ENCODE measurements at places on chromosomes 2 and 18. TPM values are rescaled to one million over a fixed set of nuclear protein-coding genes. Genes with fewer than 3 reads are reported as not detected.

GRCh38 chr2:128315122-128315828 is 3.4 kb downstream of the HS6ST1 start:
- DNase-seq, result no peak

DNA sequence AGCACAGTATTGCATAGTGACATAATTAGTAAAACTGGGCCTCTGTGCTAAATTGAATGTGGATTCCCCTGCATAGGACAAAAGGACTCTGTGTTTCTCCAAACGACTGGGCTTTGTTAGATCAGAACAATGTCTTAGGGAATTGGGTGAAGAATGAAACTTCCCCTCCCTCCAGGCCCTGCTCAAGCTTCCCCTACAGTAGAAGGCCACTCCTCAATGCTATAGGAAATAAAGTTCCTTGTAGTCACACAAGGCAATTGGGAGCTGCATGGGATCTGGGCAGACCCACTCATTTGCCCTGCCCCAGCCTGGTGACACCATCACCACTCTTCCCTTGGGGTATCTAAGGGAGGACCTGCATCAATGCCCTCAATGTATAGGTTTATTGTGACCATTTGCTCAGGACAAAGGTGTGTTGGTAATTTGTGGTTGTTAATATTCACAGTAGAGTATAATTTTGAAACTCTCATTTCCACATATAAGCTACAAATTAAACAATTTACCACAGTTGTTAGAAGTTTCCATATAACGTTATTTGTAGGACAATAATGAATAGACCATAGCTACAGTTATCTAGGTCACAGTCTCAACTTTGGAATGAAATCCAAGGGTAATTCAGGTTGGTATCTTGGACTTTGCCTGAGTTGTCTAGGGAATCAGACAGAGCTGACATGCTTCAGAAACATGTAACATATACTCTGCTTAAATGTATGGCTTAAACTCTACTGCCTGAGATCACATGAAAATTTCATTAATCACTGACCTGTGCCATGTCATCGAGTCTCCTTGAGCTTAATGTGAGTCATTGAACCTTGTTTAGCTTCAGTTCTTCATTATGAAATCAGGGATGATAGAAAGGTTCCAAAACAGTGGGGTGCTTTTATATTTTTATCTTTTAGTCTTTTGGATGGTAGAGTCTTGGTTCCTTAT is 64.8 kb upstream of the DARS1 start:
- no peak for DNase-seq

DNA sequence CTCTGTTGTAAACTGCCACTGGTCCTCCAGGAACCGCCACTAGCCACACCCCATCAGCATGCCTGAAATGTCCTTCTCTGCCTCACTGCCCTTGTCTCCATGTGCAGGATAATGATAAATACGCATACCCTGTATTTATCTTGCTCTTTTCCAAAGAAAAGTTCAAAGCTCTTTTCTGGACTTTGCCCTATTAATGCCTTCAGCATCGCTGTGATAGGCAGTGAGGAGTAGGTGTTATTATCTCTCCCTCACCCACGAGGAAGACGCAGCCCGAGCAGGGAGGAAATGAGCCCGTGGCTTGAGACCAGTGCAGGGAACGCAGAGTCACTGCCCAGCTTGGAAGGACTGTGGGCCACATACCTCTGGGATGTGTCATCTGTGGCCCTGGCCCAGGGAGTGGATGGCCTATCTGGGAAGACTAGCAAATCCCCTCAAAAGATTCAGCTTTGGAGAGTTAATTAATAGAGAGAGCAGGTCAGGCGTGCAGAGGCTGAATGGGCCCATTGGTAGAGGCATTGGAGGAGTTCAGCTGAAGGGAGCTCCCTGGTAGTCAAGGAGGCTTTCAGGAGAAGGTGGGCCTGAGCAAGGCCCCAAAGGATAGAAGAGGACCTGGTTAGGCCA is 39.5 kb upstream of the MCFD2 start:
- no peak for DNase-seq

GRCh38 chr2:106563195-106563594 is 76.0 kb downstream of the CD8B2 start:
- DNase-seq, result no peak

- no peak for DNase-seq
Observed at GRCh38 chr2:196284144-196284844, 112.9 kb upstream of the STK17B start.

DNA sequence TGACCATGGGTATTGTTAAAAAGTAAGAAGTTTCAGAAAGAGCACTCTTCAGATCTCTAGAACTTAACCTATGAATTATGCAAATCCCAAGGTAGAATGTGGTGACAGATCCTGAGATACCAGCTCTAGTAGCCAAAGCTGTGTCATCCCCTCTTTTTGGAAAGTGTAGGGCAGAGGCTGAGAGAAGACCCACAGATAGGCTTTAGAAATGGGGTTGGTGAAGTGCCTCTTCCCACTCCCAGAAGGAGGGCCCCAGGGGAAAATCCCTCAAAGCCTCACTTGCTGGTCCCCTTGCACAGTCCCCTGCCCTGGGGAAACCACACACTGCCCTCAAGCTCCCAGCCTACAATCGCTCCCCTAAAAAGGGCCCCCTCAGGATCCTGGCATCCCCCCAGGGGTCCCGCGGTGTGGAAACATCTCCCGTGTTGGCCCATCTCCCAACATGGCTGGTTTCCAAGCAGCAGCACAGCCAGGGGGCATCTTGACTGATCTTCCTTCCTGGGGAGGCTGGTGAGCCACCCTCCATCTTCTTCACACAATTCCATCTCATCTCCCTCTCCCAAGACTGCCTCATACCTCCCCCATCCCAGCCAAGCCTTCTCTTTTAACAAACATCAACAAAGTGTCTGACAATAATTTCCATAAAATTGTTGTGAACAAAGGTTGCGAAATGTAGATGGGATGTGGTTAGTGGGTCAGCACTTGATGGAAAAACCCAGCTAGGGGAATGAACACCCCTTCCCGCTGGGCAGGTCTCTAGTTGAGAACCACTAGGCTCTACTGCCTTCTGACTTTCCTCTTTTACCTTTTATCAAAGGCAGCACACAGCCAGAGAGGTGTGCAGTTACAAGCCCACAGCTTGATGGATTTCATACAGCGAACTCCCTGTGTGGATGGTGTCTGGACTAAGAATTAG is 25.1 kb downstream of the MAL start:
- no peak for DNase-seq

- DNase-seq, result no peak
Observed at GRCh38 chr2:120878970-120879369, 143.3 kb downstream of the GLI2 start.

- DNase-seq, result no peak
Observed at GRCh38 chr18:54192900-54193299, 31.6 kb downstream of the MBD2 start.

DNA sequence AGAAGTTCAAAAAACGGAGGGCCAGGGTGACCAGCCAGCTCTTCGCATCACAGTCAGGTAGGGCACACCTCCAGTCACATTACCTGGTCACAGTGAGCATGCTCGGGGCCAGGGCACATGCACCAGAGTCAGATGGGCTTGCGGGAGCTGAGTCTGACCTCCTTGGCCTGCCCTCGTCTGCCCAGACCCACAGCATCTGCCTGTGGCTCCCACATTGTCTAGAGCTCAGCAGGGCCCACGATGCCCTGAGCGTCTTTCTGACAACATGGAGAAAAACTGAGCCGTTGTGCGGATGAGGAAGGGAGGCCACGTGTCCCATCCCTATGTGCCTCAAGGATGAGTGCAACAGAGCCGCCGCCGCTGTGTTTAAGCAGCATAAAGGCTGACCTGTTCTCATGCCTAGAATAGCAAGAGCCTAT is 37.6 kb downstream of the CRACDL start:
- DNase-seq, result no peak

GRCh38 chr2:239957681-239958472 is 67.3 kb downstream of the NDUFA10 start:
- DNase-seq, result no peak

GRCh38 chr2:105113616-105114291 is 75.9 kb downstream of the MRPS9 start:
- DNase-seq, result no peak

DNA sequence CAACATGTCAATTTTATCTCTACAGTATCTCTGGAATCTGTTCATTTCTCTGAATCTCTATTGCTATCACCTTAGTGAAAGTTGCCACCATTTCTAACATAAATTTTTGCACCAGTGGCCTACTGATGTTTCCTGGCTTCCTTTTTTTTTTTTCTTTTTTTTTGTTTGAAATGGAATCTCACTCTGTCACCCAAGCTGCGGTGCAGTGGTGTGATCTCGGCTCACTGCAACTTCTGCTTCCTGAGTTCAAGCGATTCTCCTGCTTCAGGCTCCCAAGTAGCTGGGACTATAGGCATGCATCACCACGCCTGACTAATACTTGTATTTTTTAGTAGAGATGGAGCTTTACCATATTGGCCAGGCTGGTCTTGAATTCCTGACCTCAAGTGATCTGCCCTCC is 35.1 kb downstream of the KCNJ13 start:
- DNase-seq, result no peak

DNA sequence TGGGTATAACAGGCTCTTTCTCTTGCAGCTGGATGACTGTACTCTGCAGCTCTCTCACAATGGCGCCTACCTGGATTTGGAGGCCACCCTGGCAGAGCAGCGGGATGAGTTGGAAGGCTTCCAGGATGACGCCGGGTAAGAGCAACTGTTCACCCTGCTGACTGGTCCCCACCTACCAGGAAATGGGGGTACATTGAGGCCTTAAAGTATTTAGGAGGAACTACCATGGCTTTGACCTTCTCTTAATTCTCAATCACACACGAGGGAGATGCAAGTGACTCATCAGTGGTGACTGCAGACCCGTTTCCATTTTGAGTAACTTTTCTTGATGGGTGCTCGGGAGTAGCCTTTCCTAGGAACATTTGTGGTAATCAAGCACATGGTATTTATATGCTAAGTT is 58.0 kb downstream of the FHOD3 start:
- no peak for DNase-seq

GRCh38 chr2:222582928-222583327 is 73.0 kb downstream of the FARSB start:
- DNase-seq, result no peak

- DNase-seq, result no peak
Observed at GRCh38 chr2:221125691-221126090, 446.4 kb downstream of the EPHA4 start.

DNA sequence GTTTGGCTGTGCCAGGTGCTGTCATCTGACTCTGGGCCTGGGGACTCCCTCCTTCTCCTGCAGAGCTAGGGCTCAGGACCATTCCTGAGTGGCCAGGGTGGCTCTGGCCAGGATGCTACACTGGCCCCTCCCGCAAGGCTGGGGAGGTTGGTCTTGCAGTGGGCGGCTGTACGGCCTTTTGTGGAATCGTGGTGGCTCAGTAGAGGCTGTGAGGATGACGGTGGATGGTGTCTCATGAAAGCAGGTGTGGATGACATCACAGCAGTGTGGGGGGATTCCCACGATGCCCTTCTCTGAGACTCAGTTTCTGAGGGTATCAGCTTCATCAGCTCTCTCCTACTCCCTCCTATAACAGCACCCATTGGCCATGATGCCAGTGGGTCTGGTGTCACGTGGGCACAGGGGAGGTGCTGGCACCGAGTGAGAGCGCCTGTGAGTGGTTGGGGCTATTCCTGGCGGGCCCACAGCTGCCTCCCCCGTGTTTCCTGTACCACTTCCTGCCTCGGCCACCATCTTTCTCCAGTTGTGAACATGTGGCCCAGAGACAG is 144.2 kb upstream of the HDAC4 start:
- DNase-seq, result no peak

DNA sequence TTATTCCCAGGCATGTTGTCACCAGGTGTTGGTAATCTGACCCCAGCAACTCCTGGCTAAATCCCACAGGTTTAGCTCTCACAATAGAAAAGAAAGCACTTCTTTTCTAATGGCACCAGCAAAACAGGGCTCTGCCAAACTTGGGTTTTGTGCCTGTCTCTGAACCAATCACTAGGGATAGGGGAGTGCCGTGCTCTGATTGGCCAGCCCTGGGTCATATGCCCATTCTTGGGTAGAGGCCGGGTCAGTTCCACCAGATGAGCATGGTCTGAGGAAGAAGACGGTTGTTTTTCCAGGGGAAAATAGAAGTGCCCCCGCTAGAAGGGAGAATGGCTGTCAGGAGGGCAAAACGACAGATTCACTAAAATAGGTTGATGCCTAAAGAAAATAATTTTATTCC is 14.7 kb downstream of the CDK15 start:
- no peak for DNase-seq

- no peak for DNase-seq
Observed at GRCh38 chr2:42087857-42088195, 40.0 kb downstream of the PKDCC start.

DNA sequence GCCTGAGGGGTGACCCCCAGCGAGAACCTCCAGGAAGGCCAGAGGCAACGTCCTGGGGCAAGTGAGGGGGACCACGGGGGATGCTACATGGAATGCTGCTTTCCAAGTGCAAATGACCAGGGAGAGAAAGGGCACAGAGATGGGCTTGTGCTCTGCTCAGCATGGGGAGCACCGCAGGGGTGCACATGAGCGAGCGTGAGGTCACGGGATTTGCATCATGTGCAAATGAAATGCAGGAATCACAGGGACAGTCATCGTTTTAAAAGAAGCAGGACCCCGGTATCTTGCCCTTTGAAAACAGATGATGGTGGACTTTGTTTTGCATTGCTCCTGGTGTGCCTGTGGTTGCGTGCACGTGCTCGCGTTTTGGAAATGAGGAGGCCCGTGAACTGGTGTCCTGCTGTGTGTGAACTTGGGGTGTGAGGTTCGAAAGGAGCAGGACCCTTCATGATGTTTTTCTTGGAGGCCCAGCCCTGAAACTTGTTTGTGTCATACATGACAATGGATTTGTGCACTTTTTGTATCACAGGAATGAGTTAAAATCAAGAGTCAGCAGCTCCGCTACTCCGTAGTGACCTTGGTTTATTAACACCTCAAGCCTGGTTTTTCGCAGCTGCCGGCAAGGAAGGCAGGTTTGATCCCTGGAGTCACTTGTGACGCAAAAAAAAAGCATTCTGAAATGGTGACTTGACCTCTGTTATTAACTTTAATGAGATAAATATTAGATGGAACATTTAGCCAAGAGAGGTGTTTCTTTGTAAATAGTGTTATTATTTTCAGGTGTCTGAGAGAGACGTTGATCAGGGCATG is 234.5 kb downstream of the LDLRAD4 start:
- no peak for DNase-seq

- no peak for DNase-seq
Observed at GRCh38 chr18:35042389-35043071, 1.3 kb downstream of the MAPRE2 start.

Gene AGXT
- not detected for total RNA-seq

Gene IL36B
- not detected for total RNA-seq

Gene OSR1
- 5.9 TPM for total RNA-seq

Gene ARHGAP15
- total RNA-seq, result 9.1 TPM

Gene CARF
- 16.5 TPM for total RNA-seq

Gene CD8B
- total RNA-seq, result 10.6 TPM

Gene ZNF142
- 22.8 TPM for total RNA-seq

Gene LYG2
- total RNA-seq, result not detected

Gene B4GALT6
- 2.5 TPM for total RNA-seq

Gene NT5C1B
- total RNA-seq, result not detected

Gene TMEFF2
- not detected for total RNA-seq

Gene ARHGEF4
- 116 TPM for total RNA-seq

Gene SNTG2
- total RNA-seq, result 11.8 TPM

Gene ABCG5
- total RNA-seq, result not detected

Gene IGFBP5
- total RNA-seq, result 1,041 TPM

Gene LOXHD1
- total RNA-seq, result not detected

Gene SH3BP4
- 19.2 TPM for total RNA-seq

Measured in vagina (tissue), 2 donors.